ENCODE measurements at places on chromosomes 1 and 21. TPM values are rescaled to one million over a fixed set of nuclear protein-coding genes. Genes with fewer than 3 reads are reported as not detected.

SPATA17 gene
- total RNA-seq, result 0.93 TPM

CA6 gene
- total RNA-seq, result not detected

WNT3A gene
- total RNA-seq, result not detected

RGS13 gene
- total RNA-seq, result not detected

Measured in HT1080 (cell line).